Eye (tissue), 1 donor: ENCODE measurements at places on chromosomes 3 and 15.

DNA sequence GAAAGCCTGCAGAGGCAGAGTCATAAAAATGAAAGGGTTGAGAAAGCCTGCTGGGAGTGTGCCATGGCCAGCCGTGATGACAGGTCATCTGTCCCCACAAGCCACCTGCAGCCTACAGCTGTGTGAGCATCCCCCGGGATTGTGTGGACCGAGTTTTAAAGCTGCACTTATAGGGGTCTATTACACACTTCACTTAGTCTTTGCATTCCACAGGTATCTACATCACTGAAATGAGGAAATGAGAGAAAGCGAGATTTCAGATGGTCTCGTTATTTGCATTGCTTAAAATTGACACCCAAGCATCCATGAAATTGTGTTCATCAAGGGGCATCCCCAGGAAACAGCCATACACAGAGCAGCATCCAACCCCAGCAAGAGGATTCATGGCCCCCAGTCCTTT is 137.6 kb upstream of the TRIM42 start:
- peak; percentile 3 for DNase-seq

DNA sequence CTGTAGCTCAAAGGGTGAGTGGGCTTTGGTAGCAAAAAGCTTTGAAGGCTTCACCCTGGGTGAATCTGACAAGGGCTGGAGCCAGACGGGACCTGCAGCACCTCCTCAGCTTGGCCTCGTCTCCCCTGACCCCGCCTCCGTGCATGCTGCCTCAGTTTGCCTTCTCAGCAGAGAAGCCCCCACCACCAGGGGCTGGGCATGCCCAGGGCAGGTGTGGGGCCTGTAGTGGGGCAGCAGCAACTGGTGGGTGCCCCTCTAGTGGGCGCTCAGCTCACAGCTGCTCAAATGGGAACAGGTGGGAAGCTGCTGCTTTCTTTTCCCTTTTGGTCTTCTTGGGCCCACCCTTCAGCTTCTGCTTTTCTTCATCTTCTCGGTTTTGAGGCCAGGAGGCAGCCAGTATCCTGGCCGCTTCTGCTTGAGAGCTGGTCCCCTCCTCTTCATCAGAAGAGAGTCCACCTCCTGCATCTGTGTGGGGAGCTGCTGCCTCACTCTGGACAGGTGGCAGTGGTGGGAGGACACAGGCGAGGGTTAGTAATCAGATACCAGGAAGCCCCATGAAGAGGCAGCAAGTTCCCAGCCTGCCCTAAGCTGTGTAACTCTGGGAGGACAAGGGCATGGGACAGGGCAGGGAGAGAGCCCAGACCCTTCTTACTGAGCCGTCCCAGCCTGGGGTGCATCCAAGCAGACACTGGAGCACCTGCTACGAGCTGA is 21.0 kb downstream of the TMEM43 start:
- no peak for DNase-seq

DNA sequence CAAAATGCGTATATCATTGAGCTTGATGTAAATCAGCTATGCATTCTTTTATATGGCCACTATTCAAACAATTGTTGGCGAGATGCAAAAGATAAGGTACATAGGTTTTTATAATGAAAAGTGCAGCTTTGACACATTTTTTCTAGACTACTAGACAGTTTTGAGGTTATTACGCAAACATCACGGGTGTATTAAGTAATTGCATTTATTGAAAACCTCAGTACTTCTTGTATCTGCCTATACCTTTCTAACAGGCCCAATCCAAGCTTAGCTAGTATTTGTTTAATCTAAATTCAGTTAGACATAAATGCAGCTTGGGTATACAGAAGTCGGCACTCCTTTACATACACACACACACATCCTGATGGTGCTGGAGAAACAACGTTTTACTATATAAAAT is 2.7 kb downstream of the SPESP1 start:
- DNase-seq, result no peak

DNA sequence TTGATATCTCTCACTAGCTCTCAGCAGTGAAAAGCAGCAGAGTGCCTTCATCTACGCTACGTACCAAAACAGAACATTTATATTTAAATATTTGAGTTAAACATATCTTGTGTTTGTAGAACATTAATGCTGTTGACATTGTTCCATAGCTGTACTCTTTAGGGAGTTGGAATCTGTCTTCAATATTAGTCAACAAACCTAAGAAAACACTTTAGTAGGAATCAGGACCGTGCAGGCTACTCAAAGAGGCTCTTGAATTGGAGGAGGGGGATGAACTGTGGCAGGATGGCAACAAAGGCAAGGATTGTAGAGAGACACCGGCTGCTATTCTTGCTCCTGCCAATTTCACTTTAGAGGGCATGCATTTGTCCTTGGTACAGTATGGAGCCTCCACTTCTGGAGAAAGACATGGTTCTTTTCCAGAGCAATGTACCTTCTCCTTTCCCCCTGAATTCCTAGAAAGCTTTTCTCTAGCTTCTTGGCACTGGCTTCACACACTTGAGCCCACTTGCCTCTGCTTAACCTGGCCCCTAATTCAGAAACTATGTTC is 265.9 kb downstream of the CD47 start:
- DNase-seq, result no peak

DNA sequence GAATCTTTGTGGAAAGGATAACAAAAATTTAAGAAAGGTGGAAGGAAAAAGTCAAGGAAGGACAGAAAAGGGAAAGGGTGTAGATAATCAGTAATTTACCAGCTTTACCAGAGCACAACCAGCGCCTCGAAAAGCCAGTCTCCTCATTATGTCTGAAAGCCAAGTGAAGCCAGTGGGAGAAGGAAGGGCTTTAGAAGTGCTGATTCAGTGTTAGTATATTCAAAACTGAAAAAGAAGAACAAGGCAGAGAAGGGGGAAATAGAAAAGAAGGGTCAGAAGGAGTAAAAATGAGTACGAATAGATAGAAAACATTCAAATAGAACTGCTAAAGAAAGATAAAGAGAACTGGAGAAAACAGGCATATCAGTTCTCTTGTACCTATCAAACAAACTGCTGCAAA is 4.1 kb downstream of the PBRM1 start:
- no peak for DNase-seq

- DNase-seq, result no peak
Measured at GRCh38 chr3:172102123-172102882, 62.9 kb downstream of the FNDC3B start.

GRCh38 chr3:120429921-120430361 is 20.9 kb downstream of the FSTL1 start:
- no peak for DNase-seq

GRCh38 chr15:32096916-32097617 is 66.8 kb downstream of the CHRNA7 start:
- DNase-seq, result peak; percentile 60

- DNase-seq, result peak; percentile 69
Measured at GRCh38 chr3:109275702-109276293, 40.5 kb downstream of the DPPA2 start.

GRCh38 chr3:134933997-134934396 is 138.9 kb downstream of the EPHB1 start:
- DNase-seq, result no peak

- DNase-seq, result no peak
Measured at GRCh38 chr15:77489647-77490046, 69.0 kb downstream of the HMG20A start.
